IPS DF 6.9 (cell line): ENCODE measurements at places on chromosomes 2 and 18.

DNA sequence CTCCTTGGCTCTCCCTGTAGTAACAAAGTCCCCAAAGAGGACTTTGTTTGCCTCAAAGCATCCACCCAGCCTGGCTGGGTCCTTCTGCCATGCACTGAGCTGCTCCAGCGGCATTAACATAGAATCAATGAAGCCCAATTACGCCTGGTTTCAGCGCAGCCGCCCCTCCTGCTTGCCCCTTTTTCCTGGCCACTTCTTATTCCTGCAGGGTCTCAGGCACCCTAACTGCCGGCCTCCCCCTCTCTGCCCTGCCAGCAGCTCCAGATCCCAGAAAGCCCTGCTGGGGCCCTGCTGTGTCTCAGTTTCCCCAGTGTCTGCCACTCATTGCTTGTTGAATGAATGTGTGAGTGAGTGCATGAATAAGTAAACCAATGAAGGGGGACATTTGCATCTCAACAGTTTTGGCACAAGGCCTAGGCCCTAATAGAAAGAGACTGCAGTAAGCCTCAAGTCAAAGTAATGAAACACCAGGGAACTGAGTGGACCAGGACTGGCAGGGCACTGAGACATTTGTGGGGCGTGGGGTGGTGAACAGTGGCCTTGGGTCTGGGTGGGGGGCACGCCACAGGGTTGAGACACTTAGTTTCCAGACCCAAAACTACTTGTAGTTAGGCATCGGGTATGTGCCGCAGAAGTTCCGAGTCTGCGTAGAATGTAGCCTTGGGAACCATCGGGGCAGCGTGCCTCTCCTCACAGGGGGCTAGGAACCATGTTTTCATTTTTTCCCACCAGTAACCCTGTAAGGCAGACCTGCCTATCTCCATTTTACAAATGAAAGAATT is 60.6 kb downstream of the SMAD7 start:
- DNase-seq = no peak

DNA sequence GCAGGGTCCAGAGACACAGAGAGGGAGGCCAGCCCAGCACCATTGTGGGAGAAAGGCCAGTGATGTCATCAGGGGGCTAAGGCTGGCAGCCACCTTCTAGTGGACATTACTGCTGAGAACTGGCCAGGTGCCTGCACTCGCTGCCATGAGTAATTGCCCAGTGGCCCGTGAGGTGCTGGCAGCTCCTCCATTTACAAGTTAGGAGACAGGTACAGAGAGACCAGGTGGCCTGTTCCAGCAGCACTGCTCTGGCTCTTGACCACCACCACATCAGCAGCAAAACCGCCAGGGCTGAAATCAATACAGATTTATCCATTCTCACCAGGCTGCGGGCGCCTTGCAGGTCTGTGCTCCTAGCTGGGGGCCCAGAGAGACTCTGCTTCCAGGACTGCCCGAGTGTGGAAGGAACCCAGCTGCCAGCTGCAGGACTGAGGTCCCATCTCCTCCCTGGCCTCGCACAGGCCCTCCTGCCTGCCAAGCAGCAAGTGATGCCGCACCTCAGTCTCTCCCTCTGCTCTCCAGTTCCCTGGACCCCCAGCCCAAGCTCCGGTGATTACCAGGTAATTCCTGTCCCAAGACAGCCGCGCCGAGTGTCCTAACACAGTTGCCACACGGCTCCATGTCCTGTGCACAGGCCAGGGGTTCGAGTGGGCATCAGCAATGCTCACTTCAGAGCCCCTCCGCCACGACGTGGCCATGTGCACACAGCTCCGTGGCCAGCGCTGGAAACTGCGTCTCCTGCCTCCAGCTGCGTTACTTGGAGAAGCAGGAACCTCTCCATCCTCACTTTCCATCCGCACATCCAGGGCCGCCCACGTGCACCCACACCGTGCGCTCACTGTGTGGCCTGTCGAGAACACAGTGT is 101.0 kb upstream of the CTDP1 start:
- DNase-seq = no peak

DNA sequence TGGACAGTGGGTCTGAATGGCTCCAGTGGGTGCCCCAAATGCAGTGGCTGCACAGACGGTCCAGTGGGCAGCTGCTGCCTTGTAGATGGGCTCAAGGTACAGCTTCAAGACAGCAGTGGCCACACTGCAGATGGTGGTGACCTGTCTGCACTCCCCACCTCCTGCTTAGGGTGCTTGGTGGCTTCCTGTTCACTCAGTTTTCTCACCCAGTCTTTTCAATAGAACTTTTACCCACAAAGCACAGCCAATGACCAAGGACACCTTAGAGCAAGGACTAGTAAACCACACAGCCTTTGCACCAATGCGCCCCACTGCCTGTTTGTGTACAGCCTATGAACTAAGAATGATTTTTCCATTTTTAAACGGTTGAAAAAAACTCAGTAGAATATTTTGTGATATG is 34.9 kb downstream of the MEX3C start:
- no peak for DNase-seq

GRCh38 chr2:130355172-130355577 is 681 bp upstream of the PTPN18 start:
- no peak for DNase-seq
